IMR-90 (cell line): ENCODE measurements at places on chromosomes 4 and X. TPM values are rescaled to one million over a fixed set of nuclear protein-coding genes. Genes with fewer than 3 reads are reported as not detected.

- peaks cover 4% of the 10 kb centered on the region; the same call in 1 of the 2 replicates for H3K4me1 ChIP-seq
- H3K4me3 ChIP-seq = peak overlapping the region; percentile 91
- H3K27me3 ChIP-seq = no peaks in the 10 kb centered on the region
- peak; percentile 35 for DNase-seq
- peak overlapping the region; percentile 92 for H3K27ac ChIP-seq
These were observed 729 bp upstream of the IRF2 start for GRCh38 chr4:184475096-184475461.

DNA sequence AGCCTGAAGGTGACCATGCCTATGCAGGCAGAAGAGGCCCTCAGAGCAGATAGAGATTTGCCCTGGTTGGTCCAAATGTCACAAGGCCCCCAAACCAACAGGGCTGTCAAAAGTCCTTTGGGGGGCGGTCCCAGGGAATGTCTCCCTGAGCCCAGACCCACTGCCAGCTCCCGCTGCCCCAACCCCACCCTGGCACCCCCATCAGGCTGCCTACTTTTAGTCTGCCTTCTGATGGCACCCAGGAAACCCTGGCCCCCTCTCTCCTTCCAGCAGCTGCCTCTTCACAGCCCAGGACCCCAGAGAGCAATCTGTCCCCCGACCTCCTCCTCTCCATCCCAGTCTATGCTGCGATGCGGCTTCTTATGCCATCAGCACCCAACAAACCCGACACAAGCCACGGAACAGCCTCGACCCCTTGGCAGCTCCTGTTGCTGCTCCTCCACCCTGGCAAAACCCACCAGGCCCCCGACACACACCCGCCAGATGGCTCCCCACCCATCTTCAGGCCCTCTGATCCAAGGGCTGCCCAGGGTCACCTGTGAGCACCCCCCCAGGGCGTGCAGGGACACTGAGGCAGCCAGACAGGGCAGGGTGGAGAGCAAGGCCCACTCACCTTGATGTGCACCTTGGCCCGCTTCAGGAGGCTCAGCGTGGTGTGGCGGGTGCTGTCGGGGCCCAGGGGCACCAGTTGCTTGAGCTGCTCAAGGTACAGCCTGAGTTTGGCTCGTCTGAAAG is 9.9 kb downstream of the MXD4 start:
- no peak overlapping the region for H3K4me3 ChIP-seq
- peaks cover 1% of the 10 kb centered on the region; the same call in 1 of the 2 replicates for H3K4me1 ChIP-seq
- H3K27me3 ChIP-seq = no peaks in the 10 kb centered on the region
- H3K36me3 ChIP-seq = peaks cover 68% of the 10 kb centered on the region

DNA sequence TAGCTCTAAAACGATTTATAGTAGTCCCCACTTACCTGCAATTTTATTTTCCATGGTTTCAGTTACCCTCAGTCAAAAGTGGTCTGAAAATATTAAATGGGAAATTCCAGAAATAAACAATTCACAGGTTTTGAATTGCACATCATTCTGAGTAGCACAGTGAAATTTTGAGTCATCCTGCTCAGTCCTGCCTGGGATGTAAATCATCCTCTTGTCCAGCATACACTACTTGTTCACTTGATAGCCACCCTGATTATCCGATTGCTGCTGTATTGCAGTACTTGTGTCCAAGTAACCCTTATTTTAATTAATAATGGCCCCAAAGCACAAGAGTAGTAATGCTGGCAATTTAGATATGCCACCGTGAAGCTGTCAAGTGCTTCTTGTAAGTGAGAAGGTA is 23.5 kb upstream of the BDH2 start:
- H3K36me3 ChIP-seq = no peaks in the 10 kb centered on the region
- DNase-seq = peak; percentile 51
- no peaks in the 10 kb centered on the region for H3K27me3 ChIP-seq
- no peak overlapping the region for H3K4me3 ChIP-seq

GRCh38 chr4:144910723-144911122 is 187.3 kb downstream of the ANAPC10 start:
- DNase-seq = no peak
- H3K27me3 ChIP-seq = no peaks in the 10 kb centered on the region
- H3K36me3 ChIP-seq = no peaks in the 10 kb centered on the region
- no peak overlapping the region for H3K4me3 ChIP-seq
- H3K27ac ChIP-seq = no peak overlapping the region
- H3K4me1 ChIP-seq = no peaks in the 10 kb centered on the region

DNA sequence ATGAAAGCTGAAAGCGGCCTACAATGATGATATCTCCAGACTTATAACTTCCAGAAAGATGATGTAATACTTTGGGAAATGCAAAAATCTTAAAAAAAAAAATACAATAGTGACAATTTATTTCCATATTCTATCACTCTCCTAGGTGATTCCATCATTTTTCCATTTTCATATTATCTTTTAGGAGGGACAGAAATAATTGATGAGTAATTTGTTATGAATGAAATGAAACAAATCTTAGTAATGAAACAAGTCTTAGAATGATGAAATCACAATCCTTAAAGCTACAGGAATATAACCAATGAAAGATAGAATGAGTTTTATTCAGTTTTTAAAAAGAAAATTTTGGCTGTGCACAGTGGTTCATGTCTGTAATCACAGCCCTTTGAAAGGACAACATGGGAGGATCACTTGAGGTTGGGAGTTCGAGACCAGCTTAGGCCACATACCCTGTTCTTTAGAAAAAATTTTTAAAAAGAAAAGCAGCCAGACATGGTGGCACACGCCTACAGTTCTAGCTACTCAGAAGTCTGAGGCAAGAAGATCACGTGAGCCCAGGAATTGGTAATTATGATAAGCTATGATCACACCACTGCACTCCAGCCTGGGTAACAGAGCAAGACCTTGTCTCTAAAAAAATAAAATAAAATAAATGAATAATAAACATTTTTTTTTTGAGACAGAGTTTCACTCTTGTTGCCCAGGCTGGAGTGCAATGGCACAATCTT is 21.7 kb downstream of the CLOCK start:
- H3K36me3 ChIP-seq = no peaks in the 10 kb centered on the region; the same call in 1 of the 2 replicates
- no peaks in the 10 kb centered on the region; the same call in 1 of the 2 replicates for H3K4me1 ChIP-seq
- H3K4me3 ChIP-seq = no peak overlapping the region

GRCh38 chrX:119474615-119475388 is 6.6 kb downstream of the SLC25A5 start:
- H3K4me1 ChIP-seq = peaks cover 4% of the 10 kb centered on the region
- H3K27ac ChIP-seq = no peak overlapping the region
- H3K4me3 ChIP-seq = no peak overlapping the region
- H3K27me3 ChIP-seq = no peaks in the 10 kb centered on the region
- peaks cover 5% of the 10 kb centered on the region for H3K36me3 ChIP-seq
- no peak for DNase-seq

DNA sequence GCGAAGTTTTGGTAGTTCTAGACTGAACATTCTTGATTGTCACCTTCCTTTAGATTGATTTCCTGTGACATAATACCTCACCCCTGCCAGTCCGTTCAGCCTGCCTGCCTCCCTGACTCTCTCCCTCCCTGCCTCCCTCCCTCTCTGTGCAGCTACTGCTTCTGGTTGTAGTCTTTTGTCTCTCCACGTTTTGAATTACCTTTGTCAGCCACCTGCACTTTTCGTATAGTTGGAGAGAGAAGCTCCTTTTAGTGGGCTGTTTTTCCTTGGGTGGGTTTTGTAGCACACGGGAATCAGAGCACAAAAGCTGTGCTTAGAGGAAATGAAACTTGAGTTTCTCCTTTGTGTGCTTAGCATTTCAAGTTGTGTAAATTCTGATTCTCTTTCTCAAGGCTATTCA is 32.6 kb upstream of the MSMO1 start:
- H3K4me1 ChIP-seq = peaks cover 2% of the 10 kb centered on the region; the same call in 1 of the 2 replicates
- peaks cover 4% of the 10 kb centered on the region; the same call in 1 of the 2 replicates for H3K36me3 ChIP-seq
- H3K27ac ChIP-seq = no peak overlapping the region

GRCh38 chrX:153684467-153685155 is 3.1 kb upstream of the SLC6A8 start:
- peaks cover 3% of the 10 kb centered on the region; the same call in 1 of the 2 replicates for H3K27me3 ChIP-seq
- H3K36me3 ChIP-seq = no peaks in the 10 kb centered on the region
- no peak for DNase-seq
- no peak overlapping the region for H3K27ac ChIP-seq

DNA sequence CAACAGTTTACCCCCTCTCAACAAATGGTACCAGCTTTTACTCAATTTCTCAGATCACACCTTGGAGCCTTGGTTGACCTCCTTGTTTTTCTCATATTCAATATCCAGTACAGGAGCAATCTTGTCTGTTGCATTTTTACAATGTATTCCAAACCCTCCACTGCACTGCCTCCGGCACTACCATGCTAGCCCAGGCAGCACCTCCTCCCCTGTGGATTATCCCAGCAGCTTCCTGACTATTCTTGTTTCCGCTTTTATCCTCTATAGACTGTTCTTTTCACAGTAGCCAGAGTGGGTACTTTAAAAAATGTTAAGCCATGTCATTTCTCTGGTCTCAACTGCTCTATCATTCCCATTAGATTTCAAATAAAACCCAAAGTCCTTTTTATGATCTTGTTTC is 253.4 kb upstream of the GPRIN3 start:
- DNase-seq = no peak
- H3K36me3 ChIP-seq = no peaks in the 10 kb centered on the region
- H3K4me3 ChIP-seq = no peak overlapping the region
- no peaks in the 10 kb centered on the region for H3K27me3 ChIP-seq
- no peak overlapping the region for H3K27ac ChIP-seq
- no peaks in the 10 kb centered on the region for H3K4me1 ChIP-seq

DNA sequence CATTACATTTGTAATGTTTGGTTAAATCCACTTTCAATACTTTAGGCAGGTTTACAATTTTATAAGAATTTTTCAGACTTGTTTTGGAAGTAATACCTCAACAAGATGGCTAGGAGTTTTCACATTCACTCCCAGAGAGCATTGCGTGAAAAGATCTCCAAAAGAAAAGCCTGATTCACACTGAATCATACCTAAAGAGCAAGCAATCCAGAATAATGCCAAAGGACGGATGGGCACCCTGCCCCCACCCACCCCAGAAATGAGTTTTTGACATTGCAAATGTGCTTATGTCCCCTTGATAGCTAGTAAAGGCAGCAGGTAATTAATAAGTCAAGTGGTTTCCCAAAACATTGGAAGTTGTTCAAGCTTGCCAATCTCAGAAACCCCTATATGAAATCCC is 557.7 kb upstream of the TENM3 start:
- no peak overlapping the region for H3K4me3 ChIP-seq
- H3K27me3 ChIP-seq = no peaks in the 10 kb centered on the region
- peak; percentile 82 for DNase-seq
- peaks cover 11% of the 10 kb centered on the region for H3K4me1 ChIP-seq
- peak overlapping the region; percentile 59 for H3K27ac ChIP-seq

DNA sequence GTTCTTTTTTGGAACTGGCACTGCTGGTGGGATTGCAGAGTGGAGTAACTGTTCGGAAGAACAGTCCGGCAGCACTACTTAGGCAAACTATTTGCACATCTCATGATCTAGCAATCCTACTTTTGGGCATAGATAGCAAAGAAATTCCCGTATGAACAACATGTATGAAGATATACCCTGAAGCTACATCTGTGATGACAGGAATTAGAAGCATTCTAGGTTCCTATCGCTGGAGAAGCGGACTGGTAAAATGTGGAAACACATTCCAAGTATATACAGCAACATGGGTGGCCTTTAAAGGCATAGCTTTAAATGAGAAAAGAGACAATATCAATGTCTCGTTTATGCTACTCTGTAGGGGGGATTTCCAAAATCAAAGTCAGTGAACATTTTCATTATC is 3.1 kb downstream of the DCAF16 start:
- peaks cover 19% of the 10 kb centered on the region for H3K36me3 ChIP-seq
- DNase-seq = peak; percentile 8
- peaks cover 2% of the 10 kb centered on the region; the same call in 1 of the 2 replicates for H3K4me1 ChIP-seq
- H3K27me3 ChIP-seq = no peaks in the 10 kb centered on the region
- H3K4me3 ChIP-seq = peak overlapping the region; percentile 34

DNA sequence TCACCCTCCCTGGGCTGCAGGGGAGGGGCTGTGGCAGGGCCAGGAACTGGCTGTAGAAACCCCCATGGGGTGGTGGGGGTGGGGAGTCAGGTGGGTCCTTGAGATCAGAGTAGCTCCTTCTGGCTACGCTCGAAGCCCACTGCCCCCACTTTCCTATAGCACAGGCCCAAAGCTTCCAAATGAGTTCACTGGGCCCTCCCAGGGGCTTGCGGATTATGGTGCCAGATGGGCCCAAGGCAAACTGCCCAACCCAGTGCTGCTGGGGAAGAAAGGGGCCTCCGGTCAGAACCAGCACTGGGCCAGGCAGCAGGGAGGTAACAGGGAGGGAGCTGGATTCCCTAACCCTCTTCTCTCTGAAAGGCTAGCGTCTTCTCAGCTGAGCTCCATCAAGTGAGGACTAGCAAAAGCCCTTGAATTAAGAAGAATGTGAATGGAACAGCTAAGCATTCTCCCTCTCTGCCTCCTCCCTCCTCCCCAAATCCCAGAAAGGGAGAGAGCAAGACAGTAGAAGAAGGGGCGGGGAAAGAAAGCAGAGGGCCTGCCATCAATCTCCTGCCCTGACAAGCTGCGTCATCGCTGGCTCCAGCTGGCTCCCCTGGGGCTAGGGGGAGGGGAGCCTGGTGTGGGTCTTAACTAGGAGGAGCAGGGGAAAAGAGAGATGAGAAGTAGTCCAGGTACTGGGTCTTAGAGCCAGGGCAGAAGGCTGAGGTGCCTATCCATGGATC is 34.7 kb downstream of the FRMPD3 start:
- DNase-seq = no peak
- H3K4me3 ChIP-seq = no peak overlapping the region
- no peaks in the 10 kb centered on the region for H3K4me1 ChIP-seq
- H3K36me3 ChIP-seq = no peaks in the 10 kb centered on the region

DNA sequence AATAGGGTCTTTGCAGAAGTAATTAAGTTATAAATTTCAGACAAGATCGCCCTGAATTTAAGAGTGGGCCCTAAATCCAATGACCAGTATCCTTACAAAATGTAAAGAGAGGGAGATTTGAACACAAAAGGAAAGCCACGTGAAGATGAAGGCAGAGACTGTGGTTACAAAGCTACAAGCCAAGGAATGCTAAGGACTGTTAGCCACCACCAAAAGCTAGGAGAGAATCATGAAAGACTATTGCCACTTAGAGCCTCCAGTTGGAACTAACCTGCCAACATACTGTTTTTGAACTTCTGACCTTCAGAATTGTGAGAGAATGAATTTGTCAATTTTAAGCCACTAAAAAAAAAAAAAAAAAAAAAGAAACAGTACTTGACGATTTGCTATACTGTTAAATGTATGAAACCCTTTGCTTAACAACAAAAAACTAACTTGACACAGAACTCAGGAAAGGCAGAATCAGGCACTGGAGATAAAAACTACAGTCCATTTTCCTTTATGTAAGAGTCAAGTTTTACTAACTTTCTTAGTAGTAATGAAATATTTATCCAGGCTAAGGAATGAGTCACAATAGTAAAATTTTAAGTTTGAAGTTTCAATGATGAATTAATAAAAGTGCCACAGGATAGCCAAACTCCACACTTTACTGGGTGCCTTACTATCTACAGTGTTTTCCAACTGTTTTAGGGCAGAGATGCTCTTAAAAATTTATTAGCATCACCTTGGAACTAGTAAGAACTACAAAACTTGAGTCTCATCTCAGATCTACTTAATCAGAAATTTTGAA is 25.1 kb downstream of the DHX15 start:
- no peaks in the 10 kb centered on the region for H3K27me3 ChIP-seq
- peaks cover 9% of the 10 kb centered on the region for H3K36me3 ChIP-seq
- no peak overlapping the region for H3K27ac ChIP-seq

Gene TAF7L
- total RNA-seq = 0.18 and 0.28 TPM in 2 replicates

Gene TMEM156
- 0.54 and 0.83 TPM in 2 replicates for total RNA-seq

Gene MAGEA9B
- not detected in 2 replicates for total RNA-seq

Gene KIT
- 5.9 and 6.9 TPM in 2 replicates for total RNA-seq

Gene PNMA6F
- total RNA-seq = not detected in 2 replicates

Gene TMEM271
- total RNA-seq = not detected in 2 replicates

Gene MAGEE2
- not detected in 2 replicates for total RNA-seq

Gene MRPS18C
- total RNA-seq = 8.6 and 23.9 TPM in 2 replicates

Gene PNCK
- 0.18 TPM in 1 of 2 replicates, not detected in the other for total RNA-seq

Gene FRMPD3
- total RNA-seq = under 0.01 TPM in 2 replicates

Gene IL3RA
- not detected in 2 replicates for total RNA-seq
